ENCODE measurements at places on chromosomes 5 and 9.

GRCh38 chr5:52746539-52746938 is 41.2 kb upstream of the ITGA1 start:
- no peak for DNase-seq

DNA sequence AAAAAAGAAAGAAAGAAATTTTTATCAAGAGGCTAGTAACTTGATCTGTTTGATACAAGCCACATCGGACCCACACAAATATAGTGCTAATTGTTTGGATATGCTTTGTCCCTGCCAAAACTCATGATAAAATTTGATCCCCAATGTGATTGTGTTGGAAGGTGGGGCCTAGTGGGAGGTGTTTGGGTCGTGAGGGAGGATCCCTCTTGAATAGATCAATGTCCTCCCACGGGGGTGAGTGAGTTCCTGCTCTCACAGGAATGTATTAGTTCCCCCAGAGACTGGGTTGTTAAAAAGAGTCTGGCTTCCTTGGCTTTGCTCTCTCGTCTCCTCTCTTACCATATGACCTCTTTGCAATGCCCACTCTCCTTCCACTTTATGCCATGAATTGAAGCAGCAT is 80.6 kb upstream of the CPLX2 start:
- no peak for DNase-seq

- no peak for DNase-seq
Measured at GRCh38 chr9:123105490-123105889, 72.0 kb downstream of the GPR21 start.

DNA sequence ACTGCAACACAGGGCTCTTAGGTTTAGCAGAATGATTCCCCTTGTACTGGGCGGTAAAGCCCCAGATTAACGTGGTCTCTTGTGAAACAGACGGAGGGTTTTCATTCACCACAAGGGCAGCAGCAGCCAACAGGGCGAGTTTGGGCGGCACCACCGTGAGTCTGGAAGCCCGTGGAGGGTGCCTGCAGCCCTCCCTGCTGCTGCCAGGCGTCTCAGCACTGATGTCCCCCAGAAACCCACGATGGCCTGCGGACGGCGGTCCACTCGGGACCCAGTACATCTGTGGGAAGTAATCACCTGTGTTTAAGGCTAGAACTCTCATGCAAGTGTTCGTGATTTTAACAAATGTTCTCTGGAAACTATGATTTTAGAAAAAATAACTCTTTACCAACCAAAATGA is 67.8 kb downstream of the IRX2 start:
- DNase-seq: no peak

DNA sequence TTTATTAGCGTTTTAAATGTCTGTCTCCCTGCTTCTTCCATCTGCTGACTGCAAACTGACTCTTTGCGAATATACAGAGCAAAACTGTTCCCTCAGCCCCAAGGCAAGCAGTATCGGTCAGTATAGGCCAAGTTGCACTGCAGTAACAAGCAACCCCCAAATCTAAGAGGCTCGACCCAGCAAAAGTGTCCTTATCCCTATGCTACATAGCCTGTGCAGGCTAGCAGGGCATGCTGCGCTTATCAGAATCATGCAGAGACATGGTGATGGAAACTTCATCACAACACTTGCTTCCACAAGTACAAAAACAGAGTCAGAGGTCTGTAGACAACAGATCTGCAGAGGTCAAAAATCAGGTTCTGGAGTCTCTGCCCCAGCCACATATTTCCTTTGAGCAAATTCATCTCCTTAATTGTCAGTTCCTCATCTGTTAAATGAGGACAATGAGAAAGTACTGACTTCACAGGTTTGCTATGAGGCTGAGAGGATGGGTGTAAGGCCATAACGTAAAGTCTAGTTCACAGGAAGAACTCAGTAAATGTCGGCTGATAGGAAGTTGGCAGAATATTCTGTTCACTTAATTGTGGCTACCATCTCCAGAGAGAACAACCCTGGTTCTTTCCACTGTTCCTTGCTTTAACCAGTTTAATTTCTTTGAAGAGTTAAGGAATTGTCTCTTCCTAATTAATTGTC is 9.6 kb upstream of the IL17B start:
- DNase-seq: no peak

GRCh38 chr9:27800159-27800558 is 226.9 kb upstream of the C9orf72 start:
- no peak for DNase-seq

GRCh38 chr9:129587487-129588262 is 33.2 kb downstream of the C9orf50 start:
- no peak for DNase-seq

GRCh38 chr9:35594471-35594870 is 10.6 kb upstream of the TESK1 start:
- no peak for DNase-seq

DNA sequence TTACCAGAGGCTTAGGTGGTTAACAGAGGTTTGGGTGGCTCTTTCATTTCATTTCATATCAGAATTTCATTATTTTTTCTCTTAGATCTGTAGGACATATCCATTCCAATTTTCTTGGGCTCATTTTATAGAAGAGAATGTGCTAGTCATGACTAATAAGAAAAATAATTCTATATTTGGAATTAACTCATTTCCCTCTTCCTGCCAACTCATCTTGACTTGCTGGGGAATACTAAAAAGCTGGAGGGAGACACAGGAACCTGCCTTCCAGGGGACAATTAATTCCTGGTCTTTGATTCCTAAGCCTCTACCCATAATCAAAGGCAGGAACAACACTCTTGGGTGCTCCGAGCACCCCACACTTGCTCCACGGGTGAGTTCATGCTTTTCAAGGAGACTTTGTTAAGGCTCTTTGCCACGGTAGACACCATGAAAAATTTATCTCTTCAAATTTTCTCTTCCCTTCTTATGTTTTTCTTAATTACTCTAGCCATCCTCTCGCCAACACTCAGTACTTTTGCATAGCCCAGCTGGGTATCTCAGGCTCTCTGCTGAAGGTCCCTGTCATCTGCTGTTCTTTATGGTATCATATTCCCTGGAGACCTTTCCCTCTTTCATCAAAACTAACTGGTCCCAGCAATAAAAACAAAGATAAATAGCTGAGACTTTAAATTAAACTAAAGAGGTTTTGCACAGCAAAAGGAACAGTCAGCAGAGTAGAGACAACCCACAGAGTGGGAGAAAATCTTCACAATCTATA is 273.9 kb downstream of the NPR3 start:
- no peak for DNase-seq

- DNase-seq: no peak
Measured at GRCh38 chr5:138438724-138439476, at the start of gene REEP2. Gene REEP2, plus strand, starts transcription at chr5:138439057. Its CDS starts 152 bp downstream, at chr5:138439209.

DNA sequence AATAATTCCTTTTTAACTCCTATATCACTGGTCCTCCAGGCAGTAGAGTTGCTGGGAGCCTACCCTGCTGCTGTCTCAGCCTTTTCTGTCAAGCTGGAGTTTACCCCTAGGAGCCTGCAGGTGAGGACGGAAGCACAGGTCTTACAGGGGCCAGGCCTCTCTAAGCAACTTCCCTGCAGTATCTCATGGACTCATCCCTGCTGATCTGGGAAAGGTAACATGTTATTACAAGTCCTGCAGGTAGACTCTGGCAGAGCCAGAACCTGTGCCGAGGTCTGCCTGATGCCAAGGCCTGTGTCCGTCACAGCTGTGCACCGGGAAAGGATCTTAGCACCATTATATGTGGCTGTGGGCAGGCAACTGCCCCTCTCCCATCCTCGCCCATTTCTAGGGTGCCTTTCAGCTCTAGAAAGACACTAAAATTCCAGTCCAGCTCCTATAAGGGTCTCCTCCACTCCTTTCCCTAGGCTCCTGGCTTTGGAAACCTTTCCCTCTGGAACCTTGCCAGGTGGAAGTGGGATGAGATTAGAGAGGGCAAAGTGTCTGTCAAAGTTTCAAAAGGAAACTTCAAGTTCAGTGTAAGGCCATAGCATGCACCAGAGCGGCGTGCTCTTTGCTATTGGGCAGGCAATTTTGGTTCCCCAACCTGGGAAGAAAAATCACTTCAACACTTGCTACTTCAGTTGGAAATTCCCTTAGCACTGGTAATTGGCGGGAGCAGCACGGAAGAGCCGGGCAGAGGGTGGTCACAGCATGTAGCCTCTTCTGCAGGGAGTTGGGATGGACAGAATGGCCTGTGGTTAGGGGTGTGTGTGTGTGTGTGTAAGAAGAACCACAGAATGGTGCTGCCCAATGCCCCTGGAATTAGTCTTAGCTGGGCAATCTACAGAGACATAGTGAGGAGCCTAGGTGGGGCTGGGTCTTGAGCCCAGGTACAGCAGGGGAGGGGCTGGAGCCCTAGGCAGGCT is 17.5 kb downstream of the TMEM171 start:
- DNase-seq: no peak

- DNase-seq: no peak
Measured at GRCh38 chr5:138369261-138369660, 16.8 kb downstream of the KDM3B start.

DNA sequence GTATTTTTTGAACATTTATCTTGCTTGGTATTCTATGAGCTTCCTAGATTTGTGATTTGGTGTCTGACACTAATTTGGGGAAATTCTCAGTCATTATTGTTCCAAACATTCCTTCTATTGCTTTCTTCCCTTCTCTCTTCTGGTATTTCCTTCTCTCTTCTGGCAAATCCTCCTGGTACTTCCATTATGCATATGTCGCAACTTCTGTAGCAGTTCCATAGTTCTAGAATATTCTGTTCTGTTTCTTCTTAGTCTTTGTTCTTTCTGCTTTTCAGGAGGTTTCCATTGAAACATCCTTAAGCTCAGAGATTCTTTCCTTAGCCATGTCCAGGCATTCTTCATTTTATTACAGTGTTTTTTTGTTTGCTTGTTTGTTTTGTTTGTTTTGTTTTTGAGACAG is 155.2 kb upstream of the PIK3R1 start:
- no peak for DNase-seq

DNA sequence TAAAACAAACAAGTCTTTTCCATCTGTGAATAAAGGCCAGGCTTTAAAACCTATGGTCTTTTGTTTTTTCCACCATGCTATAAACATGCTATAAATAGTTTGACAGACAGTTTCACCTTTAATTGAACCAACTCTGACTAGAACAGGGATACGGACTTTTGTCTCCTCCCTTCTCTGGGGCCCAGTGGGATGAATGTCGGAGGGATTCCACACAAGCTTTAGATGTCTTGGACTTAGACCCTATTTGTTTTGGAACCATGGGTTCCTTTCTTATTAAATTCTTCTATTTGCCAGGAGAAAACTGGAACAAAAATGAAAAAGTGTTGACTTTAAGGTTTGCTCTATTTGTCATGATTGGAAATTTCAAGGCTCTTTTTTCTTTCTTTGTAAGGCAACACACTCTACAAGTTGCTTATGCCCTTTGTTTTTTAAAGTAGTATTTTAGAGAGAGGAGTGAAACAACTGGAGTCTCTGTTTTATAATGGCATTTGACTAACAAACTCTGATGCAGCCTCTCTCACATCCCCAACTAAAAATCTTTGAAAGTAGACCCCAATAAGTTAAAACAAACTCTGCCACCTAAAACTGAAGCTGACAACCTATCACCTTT is 145.3 kb downstream of the MLLT3 start:
- DNase-seq: no peak

DNA sequence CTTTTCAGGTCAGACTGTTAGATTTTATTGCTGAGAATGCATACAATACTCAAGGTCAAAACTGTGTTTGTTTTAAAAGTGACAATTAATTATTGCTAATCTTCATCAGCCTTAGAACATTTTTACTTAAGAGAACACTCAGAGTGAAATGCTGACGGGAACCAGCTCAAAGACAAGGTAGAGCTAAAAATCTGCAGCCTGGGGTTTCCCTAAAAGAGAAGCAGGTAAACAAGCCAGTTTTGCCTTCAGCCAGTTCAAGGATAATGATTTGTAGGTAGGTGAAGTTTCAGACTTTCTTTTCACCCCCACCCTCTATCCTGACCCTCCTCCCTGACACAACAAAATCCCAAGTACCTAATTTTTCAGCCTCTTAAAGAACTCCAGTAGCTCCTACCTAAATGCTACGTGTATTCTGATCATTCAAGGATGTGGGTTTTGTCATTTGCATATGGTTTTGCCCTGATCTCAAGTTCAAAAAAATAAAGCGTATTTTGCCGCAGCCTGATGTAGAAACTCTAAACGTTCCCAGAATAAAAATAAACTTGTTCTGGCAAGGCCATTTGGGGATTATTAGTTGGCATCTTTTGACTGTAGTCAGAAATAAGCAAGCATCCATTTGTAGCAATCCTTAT is 407.2 kb downstream of the EFNA5 start:
- DNase-seq: no peak

- DNase-seq: no peak
Measured at GRCh38 chr5:35009019-35009418, 38.7 kb downstream of the AGXT2 start.

DNA sequence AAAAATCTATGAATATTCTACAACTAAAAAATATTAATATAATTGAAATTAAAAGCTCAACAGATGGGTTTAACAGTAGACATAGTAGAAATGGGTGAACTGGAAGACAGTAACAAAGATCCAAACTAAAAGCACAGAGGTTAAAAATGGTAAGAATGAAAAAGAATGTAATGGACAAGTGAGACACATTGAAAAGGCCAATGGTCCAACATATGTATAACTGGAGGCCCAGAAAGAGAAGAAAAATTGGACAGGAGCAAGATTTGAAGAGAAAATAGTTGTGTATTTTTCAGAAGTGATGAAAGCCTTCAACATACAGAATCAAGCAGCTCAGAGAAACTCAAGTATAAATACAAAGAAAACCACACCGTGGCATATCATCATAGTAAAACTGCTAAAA is 58.6 kb downstream of the PCDHGC5 start:
- no peak for DNase-seq

- no peak for DNase-seq
Measured at GRCh38 chr9:109319626-109320241, 1.1 kb downstream of the EPB41L4B start.

- DNase-seq: no peak
Measured at GRCh38 chr5:78677777-78678668, 29.5 kb upstream of the LHFPL2 start.

GRCh38 chr5:154791535-154791934 is 36.4 kb downstream of the LARP1 start:
- DNase-seq: no peak

DNA sequence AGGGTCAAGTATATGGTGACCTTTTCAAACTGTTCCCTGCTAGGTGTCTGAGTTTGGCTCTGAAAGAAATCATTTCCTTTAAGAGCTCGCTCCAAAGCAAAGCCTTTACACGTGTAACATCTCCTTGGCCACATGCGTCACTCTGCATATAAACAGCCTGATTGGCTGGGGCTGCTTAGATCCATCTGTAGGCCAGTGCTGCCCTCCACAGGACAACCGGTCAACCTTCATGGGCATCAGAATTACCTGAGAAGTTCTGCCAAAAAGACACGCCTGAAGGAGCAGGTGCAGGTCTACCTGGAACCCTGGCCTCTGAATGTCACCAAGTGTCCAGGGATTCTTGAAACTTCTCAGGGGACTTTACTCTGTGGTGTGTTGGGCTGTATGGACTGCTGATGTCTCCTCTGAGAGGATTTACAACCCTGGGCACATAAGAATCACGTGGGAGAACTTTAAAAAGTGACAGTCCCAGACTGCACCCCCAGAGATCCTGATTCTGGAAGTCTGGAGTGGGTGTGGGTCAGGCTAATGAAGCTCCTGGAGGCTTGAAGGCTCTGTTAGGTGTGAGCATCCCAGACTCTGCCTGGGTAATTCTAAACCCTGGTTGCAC is 497.6 kb downstream of the GADD45G start:
- peak; percentile 64 for DNase-seq

GRCh38 chr9:131096269-131097125 is at the start of gene AIF1L:
Gene AIF1L, plus strand, starts transcription at chr9:131096531. Its CDS starts 99 bp downstream, at chr9:131096630.
- DNase-seq: no peak

- DNase-seq: no peak
Measured at GRCh38 chr5:17154211-17154996, 63.0 kb upstream of the BASP1 start.

GRCh38 chr9:98793031-98793430 is 3.3 kb downstream of the ANKS6 start:
- no peak for DNase-seq

Measured in pulmonary artery endothelial cell (primary cell).